ENCODE measurements at places on chromosomes 12 and 14.

DNA sequence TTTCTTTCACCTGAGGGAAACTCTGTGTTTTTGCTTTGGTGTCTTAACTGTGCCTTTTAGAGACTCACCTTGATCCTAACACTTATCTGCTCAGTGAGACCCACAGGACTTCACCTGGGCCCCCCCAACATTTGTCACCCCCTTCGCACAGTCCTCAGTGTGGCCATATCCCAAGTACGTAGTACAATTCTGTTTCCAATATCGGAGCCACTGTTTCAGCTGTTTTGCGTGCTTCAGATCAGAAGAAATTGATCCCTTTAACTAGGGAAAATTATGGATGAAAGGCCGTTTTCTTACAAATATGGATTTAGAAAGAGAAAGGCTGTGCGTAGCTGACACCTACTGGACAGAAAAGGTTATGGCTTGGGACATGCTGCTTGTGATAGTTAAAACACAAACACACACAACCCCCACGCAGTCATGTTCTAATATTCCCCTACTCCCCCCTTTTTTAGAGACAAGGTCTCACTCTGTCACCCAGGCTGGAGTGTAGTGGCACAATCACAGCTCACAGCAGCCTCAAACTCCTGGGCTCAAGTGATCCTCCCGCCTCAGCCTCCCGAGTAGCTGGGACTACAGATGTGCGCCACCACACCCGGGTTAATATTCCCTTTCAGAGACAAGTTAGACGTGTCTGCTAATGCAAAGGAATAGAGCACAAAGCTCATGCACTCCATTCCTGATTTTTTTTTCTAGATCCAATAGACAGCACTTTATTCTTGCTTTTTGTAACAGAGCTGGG is 3.6 kb upstream of the SLC7A8 start:
- peak; percentile 22 for DNase-seq

DNA sequence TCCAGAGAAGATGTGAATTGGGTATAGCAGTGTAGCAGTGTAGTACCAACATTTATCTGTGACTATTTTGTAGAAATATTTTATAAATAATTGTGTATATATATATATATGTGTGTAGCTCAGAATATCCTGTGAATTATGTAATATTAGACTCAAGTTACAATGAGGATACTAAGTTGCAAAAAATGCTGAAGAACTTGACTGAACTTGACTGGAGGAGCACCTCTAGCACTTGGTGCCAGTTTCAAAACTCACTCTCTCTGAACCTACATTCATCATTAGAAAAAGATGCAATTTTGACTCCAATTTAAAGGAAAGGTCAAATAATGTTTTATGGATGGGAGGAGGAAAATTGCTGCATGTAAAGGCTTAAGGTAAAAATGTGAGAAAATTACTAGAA is 285.7 kb upstream of the LMO3 start:
- DNase-seq: no peak

DNA sequence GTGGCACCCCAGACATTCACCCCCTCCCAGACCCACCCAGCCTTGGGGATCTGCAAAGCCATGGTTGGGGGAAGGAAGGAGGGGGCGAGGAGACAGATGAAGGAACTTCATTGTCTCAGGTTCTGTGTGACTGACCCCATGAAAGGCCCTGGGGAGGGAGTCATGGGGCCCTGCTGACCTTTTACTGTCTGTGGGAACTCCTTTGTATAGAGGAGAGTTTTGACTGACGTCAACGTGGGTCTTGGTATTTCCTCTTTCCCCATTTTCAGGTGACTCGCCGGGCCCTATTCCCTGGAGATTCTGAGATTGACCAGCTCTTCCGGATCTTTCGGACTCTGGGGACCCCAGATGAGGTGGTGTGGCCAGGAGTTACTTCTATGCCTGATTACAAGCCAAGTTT is 3.1 kb upstream of the RAB5B start:
- DNase-seq: no peak

- no peak for DNase-seq
These were observed 3.6 kb upstream of the CLEC2B start for GRCh38 chr12:9872742-9873141.

DNA sequence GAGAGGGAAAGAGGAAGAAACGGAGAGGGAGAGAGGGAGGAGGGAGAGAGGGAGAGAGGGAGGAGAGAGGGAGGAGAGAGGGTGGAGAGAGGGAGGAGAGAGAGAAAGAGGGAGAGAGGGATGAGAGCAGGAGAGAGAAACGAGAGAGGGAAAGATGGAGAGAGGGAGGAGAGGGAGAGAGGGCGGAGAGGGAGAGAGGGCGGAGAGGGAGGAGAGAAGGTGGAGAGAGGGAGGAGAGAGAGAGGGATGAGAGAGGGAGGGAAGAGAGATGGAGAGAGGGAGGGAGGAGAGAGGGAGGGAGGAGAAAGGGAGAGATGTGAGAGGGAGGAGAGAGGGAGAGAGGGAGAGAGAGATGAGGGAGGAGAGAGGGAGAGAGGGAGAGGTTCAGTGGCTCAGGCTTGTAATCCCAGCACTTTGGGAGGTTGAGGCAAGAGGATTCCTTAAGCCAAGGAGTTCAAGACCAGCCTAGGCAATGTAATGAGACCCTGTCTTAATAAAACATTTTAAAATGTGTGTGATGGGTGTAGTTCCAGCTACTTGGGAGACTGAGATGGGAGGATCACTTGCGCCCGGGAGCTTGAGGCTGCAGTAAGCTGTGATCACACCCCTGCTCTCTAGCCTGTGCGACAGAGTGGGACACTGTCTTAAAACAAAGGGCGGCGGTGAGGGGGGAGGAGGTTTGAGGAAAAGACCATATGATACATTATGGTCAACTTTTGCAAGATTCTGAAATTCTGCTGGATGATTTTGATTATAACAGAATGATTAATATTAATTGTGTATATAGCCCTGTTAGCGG is 21.3 kb upstream of the SNRPF start:
- no peak for DNase-seq

DNA sequence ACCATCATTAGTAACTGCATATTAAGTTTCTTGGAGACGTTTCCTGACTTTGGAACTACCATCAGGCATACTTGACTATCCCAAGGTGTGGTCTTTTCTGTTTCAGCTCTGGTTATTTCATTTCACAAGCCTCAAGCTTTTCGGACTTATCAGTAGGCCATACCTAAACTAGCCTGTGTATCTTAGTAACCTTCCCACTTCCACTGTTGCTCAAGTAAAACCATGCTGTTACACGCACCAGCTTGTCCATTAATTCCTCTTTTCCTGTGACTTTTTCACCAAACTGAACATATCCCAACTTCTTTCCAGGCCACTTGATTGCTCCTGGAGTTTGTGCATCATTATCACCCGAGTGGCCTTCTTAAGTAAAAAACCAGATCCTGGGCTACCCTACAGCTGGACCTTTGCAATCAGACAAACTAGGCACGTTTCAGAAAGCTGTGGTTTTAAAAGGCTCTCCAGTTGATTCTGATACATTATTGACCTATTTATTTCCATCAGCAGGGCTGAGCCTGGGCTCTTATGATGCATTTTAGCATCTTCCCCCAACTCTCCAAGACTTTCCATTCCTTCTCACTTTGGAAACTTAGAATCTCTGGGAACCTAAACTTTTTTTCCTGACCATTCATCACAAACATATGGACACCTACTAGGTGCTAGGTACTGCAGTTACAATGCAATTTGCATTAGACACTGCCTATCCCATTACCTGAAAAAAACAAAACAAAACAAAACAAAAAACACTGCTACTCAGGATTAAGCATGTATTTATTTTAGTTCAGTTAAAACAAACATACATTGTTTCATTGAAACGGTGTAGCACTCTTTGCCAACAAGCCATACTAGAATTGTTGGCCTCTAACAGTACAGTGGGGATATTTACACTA is 14.9 kb downstream of the SLC38A2 start:
- no peak for DNase-seq

DNA sequence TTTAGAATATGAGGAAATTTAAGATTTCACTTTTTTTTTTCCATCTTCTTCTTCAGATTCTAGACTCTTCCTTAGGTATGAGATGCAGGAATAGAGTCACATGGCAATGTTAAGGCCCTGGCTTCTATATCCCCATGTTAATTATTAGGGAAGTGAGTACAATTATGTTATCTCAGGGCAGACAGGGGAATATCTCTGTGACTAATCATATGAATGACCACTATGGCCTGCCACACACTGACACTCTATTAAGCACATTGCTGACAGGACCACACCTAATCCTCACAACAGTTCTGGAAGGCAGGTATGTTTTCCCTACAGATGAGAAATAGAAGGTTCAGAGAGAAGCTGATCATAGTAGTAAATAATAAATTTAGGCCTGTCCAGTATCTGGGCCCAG is 69.4 kb upstream of the PTPRQ start:
- DNase-seq: no peak

- no peak for DNase-seq
These were observed 6.3 kb downstream of the ZNF839 start for GRCh38 chr14:102325791-102326345.

DNA sequence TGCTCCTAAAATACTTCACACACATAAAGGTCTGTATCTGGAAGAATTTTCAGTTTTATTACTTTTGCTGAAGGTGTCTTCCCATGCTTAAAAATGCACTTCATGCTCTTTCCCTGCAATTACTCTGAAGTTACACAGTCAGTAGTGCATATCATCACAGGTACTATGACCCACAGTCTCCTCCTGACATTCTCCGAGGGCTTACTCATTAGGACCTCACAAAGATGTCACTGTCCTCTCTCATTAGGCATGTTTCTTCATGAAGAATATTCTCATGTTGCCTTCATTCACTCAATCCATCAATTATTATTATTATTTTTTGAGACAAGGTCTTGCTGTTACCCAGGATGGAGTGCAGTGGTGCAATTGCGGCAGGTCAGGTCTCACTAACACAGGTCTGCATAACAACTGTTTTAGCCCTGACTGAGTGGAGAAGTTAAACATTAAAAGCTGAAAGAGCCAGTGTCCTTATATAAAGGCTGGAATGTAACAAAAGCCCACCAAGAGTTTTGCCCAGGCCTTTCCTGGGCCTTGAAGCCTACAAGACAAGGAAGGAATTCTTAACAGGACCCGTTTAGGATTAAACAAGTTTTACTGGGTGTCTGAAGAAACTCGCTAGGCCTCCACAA is 119.5 kb upstream of the WSCD2 start:
- DNase-seq: no peak

DNA sequence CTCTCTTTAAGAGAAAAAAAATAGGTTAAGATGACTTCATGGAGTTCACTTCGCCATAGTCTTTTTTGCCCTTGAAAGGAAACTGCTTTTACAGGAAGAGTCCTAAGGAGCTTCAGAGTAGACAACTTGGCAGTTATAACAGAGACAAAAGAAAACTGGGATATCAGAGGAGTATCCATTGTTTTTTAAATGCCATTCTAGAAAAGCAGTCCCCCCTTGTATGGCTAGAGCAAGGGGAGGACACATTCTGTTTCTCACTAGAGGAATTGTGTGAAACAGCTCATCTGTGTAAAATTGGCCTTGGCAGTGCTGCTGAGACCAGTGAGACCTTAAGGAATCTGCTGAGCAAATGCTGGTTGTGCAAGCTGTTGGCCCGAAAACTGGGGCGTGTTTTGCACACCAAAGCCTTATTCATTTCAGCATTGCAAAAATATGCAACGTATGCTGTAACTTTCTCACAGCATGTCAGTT is 128.0 kb downstream of the GPR135 start:
- DNase-seq: no peak

DNA sequence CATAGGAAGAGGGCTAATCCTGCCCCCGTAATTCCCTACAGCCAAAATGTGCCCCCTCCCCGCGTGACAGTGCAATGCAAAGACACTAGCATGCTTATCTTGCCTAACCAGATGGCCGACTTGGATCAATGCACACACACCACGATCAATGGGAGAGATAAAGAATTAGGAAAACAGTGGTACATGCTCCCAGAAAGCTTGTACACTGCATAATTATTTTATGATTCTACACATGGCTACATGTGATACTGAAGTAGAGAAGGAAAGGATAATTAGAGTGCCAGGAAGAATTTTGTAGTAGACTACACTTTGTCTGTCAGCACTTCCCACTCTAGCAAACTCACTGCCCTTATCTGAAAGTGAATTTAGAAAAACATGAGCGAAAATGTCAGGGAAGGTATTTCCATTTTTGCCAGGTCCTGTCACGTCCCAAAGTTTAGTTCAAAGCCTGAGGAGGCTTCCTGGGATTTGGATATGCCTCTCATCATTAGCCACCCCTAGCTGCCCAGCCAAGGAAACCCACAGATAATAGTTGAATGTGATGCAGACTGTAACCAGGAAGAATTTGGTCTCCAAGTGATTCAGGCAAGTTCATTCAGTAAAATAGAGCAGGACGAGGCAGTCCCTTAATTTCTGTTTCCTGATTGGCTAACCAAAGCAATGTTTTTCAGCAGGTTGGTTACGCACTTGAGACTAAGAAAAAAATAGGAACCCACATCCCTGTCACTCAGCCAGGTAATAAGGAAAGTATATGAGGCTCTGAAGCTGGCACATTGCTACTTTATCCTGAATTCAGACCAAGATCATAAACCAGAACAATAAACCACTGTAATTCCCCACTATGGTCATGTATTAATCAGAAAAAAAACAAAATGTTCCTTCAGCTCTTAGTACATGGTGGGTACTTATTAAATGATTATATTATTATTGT is 199.6 kb upstream of the OTX2 start:
- no peak for DNase-seq

GRCh38 chr14:105153739-105154475 is 14.7 kb downstream of the JAG2 start:
- no peak for DNase-seq

DNA sequence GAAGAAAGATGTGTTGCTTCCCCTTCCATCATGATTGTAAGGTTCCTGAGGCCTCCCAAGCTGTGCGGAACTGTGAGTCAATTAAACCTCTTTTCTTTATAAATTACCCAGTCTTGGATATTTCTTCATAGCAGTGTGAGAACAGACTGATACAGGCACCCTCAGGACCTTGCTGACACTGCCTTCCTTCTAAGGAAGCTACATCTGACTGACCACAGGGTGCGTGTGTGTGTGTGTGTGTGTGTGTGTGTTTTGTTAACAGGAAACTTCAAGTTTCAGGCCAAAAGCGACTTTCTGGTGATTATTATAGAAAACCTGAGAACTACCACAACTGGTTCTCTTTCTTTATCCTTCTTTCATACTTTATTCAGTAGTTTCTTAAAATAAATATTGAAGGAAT is 149.0 kb downstream of the CAPZA3 start:
- DNase-seq: no peak

- no peak for DNase-seq
These were observed 22.5 kb downstream of the MTA1 start for GRCh38 chr14:105442125-105442524.

DNA sequence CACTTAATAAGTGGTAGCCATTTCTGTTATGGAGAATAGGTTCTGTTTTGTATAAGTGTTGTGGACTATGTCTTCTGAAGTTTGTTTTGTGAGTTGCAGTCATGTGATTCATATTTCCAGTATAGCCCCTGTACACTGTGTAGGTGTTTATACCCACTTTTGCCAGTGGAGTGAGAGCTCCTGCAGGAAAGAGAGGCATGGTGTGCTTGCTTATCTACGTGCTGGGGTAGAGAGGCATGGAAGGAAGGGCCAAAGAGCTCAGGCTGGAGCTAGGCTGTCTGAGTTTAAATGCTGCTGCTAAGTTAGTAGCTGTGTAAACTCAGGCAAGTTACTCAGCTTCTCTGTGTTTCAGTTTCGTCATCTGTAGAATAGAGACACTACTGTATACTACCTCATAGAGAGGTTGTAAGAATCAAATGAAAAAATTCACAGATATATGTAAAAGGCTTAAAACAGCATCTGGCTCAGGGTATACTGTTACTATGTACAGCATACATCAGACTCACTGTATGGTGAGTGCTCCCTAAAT is 88.2 kb upstream of the SLC38A2 start:
- no peak for DNase-seq

GRCh38 chr12:119176267-119177055 is 2.3 kb upstream of the HSPB8 start:
- no peak for DNase-seq
